ENCODE measurements at places on chromosomes 4 and X.

GRCh38 chr4:55218041-55218440 lies 92.6 kb upstream of the KDR start:
- no peak for DNase-seq

DNA sequence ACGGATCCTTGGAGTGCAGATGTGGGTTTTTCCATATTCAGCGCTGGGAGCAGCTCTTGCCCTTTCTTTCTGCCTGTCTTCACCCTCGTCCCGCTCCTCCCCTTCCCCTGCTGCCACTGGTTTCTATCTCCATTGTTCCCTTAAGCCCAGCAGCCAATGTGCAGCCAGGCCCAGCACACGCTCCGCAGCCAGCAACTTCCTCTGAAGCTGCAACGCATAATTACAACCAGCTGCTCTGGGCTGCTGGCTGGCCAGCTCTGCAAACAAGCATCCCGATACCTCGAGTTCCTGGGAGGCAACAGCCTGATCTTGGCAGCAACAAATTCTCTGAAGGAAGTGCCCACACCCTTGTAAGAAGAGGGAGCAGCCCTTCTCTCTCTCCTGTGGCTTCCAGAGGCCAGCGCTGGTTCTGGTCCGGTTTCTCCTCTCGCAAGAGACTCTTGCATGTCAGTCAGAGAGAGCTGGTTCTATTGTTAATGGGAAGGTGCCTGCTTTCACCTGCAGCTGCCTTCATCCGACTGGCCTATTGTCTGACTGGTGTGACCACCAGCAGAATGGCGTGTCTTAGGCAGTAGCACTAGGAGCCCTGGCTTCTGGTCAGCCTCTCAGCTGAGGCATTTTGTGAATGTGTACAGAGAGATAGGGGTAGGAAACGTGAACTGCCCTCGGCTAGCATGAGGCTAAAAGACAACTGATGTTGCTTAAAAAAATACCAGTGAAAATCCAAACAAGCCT lies 83.8 kb upstream of the MAML3 start:
- DNase-seq: no peak

- no peak for DNase-seq
Measured at GRCh38 chr4:80077639-80078038, 4.6 kb upstream of the ANTXR2 start.

GRCh38 chr4:132955146-132955545 lies 193.9 kb upstream of the PCDH10 start:
- DNase-seq: no peak

DNA sequence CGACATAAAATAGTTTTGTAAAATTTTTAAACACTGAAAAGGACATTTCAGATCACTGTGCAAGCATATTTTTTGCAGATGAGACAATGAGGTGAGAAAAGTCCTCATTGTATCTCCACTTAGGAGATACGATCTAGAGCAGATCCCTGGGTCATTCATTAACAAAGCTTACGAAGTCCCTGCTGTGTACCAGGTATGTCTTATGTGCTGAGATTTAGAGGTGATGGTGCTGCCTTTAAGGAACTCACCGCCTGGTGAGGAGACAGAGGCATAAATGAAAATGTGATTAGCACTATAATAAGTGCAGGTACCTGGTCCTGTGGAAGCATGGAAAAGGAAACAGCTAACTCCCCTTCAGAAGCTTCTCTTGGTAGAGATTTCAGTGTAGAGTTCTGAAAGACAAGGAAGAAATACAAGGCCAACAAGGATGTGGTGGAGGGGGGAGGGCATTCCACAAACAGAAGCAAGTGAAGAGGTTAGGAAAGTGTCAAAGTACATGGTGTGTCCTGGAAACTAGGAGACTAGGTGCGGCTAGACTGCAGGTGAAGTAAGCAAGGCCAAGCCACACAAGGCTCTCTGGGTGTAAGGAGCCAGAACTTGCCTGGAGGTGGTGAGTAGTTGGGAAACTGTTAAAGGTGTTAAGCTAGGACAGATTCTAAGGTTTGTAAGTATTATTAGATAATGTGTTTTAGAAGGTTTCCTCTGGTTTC lies 1.5 kb upstream of the NDNF start:
- DNase-seq: no peak

DNA sequence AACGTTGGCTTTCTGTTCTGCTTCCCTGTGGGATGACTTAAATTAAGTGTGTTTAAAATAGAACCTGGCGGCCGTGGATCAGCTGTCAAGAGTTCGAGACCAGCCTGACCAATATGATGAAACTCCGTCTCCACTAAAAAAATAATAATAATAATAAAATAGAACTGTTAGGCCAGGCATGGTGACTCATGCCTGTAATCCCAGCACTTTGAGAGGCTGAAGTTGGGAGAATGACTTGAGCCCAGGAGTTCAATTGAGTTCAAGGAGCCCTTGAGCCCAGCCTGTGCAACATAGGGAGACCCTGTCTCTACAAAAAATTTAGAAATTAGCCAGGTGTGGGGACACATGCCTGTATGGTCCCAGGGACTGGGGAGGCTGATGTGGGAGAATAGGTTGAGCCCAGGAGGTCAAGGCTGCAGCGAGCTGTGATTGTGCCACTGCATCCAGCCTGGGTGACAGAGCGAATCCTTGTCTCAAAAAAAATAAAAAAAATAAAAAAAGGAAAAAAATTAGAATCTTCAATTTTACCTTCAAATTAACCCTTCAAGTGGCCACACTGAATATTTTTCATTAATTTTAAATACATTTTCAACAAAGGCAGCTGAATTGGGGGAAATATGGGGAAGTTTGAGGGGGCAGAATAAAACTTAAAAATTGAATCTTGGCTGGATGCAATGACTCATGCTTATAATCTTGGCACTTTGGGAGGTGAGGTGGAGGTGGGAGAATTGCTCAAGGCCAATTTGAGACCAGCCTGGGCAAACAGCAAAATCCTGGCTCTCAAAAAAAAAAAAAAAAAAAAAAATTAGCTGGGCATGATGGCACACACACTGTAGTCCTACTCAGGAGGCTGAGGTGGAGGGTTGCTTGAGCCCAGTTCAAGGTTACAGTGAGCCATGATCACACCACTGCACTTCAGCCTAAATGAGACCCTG lies 31.8 kb upstream of the HSD17B13 start:
- no peak for DNase-seq

DNA sequence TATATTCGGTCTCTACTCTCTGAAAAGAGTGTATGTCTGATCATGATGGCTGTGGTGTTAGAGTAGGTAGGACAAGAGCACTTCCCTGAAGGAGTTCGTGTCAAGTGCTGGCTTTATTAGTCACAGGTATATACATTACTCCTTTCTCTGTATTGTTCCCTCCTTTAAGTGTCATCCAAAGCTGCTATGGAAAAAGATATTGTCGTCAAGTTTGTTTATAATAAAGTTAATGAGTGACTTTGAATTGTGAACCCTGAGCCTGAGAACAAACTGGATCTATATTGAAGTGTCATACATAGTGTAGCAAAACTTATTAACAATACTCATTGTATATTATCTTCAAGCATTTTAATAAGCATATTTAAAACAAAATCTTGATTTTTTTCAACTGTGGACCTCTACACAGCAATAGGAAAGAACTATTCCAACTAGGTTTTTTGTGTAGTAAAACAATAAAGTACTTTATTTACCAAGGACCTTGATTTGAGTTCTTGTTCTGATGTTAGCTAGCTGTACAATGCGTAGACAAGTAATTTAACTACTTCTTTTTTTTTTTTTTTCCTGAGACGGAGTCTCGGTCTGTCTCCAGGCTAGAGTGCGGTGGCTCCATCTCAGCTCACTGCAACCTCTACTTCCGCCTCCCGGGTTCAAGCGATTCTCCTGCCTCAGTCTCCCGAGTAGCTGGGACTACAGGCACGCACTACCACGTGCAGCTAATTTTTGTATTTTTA lies 177.7 kb downstream of the RAPGEF2 start:
- DNase-seq: no peak

GRCh38 chr4:145452447-145453162 lies 29.0 kb upstream of the SMAD1 start:
- no peak for DNase-seq

GRCh38 chr4:168917138-168917779 lies 92.8 kb downstream of the CBR4 start:
- no peak for DNase-seq

GRCh38 chr4:142353149-142353738 lies 492.9 kb downstream of the INPP4B start:
- DNase-seq: no peak

- no peak for DNase-seq
Measured at GRCh38 chr4:132056496-132056895, 1092.6 kb upstream of the PCDH10 start.

- no peak for DNase-seq
Measured at GRCh38 chr4:127049526-127049925, 583.2 kb upstream of the INTU start.

DNA sequence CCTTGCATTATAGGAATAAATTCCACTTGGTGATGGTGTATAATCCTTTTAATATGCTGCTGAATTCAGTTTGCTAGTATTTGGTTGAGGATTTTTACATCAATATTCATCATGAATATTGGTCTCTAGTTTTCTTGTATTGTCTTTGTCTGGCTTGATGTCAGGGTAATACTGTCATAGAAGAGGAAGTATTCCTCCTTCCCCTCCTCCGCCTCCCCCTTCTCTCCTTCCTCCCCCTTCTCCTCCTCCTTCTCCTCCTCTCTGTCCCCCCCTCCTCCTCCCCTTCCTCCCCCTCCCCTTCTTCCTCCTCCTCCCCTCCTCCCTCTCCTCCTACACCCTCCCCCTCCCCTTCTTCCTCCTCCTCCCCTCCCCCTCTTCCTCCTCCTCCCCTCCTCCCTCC lies 65.8 kb downstream of the RGS12 start:
- no peak for DNase-seq

GRCh38 chr4:36313301-36313700 lies 31.9 kb downstream of the DTHD1 start:
- no peak for DNase-seq

- no peak for DNase-seq
Measured at GRCh38 chrX:20032201-20032600, 41.3 kb upstream of the BCLAF3 start.

- DNase-seq: no peak
Measured at GRCh38 chr4:79331126-79331876, 5.4 kb upstream of the NAA11 start.

GRCh38 chr4:84870398-84871163 lies 95.9 kb downstream of the WDFY3 start:
- DNase-seq: no peak

DNA sequence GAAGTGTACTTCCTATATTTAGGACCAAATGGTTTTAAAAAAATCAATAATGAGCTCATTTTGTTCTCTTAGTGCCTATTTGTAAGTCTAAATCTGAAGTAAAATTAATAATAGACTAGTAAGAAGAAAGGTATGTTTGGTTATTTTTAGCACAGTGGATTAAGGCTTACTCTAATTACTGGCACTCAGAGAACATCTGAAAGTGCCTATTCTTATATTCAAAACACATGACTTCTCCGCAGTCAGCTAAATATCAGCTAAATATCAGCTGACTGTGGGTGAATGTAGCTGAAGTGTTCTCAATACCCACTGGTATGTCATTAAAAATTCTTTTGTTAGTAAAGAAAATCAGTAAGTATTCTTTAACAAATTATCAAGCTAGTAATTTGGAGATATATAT lies 6.0 kb downstream of the AP1S2 start:
- no peak for DNase-seq

DNA sequence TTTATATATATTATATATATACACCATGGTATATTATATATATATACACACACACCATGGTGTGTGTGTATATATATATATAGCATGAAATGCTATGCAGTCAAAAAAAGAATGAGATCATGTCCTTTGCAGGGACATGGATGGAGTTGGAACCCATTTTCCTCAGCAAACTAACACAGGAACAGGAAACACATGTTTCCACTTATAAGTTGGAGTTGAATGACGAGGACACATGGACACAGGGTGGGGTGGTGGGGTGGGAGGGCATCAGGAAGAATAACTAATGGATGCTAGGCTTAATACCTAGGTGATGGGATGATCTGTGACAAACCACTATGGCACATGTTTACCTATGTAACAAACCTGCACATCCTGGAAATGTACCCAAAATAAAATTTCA lies 293.6 kb upstream of the NDST3 start:
- DNase-seq: no peak

- no peak for DNase-seq
Measured at GRCh38 chr4:93827272-93827947, 1.1 kb upstream of the ATOH1 start.

- no peak for DNase-seq
Measured at GRCh38 chr4:116849620-116850019, 235.8 kb downstream of the TRAM1L1 start.

DNA sequence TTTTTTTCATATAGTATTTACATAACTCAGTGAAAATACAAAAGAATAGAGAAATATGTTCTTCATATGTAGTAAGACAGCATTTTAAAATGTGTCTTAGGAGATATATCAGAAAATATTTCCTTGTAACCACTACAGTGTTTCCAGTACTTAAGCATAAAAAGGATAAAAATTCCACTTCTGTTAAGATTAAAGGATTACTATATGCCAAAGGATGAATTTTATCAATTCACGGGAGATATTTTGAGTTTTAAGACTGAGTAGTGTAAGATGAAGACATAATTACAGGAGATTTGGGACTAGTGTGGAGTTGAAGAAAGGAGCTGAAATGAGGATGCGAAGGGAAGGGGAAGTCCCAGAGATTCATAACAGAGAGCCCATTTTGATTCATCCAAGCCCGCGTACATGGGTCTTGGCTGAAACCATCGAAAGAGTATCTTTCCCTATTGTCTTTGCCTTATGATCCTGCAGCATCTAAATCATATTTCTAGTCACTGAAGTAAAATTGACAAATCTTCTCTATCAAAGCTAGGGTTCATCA lies 58.7 kb downstream of the MAD2L1 start:
- DNase-seq: no peak

DNA sequence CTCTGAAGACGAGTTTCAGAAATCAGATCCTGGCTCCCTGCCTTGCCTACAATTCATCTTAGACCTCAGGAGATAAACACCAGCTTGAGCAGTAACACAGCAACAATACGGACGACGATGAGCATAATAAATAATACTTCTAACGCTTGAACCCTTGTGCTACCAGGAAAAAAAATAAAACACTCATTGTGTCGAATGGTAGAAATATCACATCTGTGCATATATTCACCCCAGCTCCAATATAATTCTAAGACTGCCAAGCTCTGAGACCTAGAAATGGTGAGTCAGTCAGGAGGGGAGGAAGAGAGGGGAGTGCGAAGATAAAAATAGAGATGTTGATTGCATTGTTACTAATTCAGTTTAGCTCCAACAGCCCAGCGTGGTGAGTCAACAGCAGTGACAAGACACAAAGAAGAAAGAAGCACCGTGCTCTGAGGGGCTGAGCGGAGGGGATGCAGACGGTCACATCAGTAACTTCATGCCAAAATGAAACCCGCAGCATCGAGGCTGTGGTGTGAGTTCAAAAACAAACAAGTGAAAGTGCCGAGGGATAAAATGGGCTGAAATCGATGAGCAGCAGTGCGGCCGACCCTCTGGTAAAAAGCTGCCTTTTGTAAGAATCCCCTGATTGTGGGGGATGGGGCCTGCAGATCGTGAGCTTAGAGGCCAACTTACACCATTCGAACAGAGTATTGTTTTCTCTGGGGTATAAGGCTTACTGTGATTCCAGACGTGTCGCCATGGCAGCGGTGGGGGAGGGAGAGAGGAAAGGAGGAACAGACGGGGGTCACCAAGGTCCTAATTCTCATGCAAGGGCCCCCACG lies 150.4 kb downstream of the MGST2 start:
- no peak for DNase-seq

All from stimulated activated CD8-positive, alpha-beta memory T cell treated with anti-CD3 and anti-CD28 coated beads, Interleukin-4, amount 100 ng/mL, for 4 hours (primary cell).